Activated CD4-positive, alpha-beta T cell treated with anti-CD3 and anti-CD28 coated beads, Interleukin-2, amount 50 U/mL, for 24 hours (primary cell): ENCODE measurements at places on chromosomes 13 and 19.

DNA sequence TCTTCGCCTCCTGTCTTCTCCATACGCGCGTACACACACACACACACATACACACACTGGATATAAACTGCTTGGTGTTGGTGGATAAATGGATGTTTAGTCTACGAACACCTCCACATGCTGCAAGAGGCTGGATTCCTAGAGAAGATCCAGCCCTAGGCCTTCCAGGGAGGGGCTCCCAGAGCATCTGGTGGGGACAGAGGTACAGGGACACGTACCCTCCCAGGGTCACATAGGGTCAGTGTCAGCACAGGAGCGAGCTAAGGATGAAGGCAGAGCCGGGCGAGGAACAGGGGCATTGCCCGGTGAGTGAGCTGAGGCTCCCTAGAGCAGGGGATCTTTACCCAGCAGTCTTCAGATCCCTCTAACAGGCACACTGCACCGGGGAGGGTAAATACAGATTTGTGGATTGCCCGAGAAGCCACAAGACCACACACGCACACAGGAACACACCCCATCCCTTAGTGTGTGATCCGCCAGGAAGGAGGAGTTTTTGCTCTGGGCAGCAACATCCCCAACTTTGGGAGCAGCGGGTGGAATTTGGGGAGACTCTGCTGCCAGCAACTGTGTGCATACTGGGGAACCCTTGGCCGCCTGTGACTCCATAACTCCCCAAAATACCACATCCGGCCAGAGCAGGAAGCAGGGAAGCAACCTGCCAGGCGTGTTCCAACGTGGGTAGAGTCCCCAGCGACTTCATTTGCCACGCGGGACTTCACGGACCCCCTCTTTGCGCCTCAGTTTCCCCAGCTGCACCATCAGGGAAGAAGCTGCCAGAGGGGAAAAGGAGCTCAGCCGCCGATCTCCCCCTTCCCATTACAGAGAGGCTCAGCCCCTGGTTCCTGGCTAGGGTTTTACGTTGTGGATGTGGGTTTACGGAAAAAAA, 5.8 kb upstream of the TLE2 start:
- DNase-seq: peak; percentile 40

DNA sequence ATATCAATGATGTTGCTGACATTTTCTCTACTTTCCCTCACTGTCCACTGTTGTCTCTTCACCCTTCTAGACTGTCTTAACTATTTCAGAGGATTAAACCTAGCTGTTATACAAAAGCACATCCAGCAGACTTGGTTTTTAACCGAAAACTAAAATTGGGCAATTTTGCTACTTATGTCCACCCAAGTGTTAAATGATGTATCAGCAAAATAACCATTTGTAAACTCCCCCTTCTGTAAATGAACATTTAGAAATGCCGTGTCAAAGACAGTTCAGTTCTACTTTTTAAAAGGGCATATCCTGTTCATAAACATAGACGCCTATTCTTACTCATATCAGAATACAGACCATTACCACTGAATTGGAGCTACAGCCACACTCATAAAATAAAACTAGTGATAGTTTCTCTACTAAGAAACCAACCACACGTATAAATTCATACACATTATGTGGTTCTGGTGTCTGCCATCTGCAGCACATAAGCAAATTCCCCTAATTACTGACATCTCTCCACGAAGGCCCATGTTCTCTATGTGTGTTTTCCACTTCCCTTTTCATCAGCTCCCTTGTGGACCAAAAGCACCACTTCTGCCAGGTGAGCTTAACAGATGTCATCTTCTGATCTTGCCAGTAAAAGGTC, 1091.8 kb downstream of the PCDH9 start:
- DNase-seq: no peak

GRCh38 chr13:47110141-47110540, 213.3 kb upstream of the HTR2A start:
- no peak for DNase-seq

GRCh38 chr13:88707646-88708045, 1036.5 kb downstream of the SLITRK5 start:
- no peak for DNase-seq

GRCh38 chr13:44304433-44304725, 69.2 kb upstream of the SERP2 start:
- no peak for DNase-seq

DNA sequence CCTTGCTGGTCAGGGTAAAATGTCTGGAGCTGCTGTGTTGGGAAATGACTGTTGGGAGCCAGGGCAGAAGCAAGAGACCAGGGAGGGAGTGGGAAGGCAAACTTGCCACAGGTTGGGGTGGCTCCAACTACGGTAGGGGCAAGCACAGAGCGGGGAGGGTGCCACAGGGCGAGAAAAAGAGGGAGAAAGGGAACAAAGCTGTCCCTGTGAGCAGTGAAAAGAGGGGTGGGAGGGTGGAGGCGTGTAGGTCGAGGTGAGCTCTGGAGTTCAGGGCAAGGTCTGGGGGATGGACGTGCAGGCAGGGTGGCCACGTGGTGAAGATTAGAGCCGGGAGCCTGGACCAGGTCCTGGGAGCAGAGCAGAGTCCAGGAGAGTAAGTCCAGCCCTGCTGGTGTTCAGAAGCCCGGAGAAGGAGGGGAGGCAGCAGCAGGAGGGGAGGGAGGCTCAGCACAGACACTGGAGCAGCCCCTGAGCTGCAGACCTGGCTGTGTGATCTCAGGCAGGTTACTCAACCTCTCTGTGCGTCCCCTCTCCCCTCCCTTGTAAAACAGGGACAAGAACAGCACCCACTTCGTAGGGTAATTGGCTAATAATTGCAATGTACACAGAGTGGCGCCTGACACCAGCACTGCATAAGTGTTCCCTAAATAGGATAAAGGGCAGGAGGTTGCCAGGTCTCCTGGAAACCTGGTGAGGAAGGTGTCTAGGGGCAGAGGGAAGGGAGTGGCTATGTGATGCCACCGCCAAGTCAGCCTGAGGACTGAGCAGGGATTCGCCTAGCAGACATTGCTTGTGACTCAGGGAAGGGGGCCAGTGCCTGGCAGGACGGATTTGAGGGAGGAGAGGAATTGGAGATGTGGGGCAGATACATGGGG, 3.2 kb upstream of the POLR2E start:
- no peak for DNase-seq

DNA sequence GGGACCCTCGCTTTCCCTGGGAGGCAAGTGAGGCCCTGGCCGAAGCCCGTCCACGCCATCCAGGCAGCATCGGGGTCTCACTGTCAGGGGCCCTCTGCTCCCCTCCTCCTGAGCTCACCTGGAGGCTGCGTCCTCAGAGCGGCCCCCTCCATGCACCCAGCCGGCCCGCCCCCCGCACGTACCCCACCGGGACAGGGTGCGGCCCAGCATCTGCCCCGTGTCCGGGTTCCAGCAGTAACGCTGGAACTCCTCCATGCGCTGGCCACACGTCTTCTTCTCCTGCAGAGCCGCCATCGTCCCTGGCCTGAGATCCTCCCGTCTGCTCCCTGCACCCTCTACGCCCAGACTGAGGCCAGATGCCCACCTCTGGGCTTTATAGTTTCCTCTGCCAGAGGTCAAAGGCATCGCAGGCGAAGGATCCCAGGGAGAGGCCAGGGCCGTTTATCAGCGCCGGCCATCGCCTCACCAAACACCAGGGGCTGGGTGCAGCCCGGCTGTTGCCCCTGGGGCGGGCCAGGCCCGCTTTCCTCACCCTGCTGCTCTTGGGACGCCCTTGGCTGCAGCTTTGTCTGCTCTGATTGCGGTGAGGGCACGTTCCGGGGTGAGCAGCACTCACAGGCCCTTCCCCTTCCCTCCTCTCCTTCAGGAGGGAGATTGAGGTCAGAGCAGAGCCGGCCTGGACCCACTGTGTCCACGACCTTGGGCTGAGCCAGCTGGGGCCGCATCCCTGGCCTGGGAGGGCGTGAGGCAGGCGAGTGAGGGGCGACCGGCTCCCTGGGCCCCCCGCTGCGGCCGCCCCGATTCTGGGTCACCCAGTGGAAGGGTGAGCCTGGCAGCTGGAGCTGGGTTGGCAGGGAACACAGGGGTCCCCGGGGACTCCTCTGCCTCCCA, at the start of gene ATP4B:
ATP4B (minus strand) TSS at position 348 of the 891 bp plus-strand sequence; CDS start at position 294, 54 bp downstream.
- no peak for DNase-seq

DNA sequence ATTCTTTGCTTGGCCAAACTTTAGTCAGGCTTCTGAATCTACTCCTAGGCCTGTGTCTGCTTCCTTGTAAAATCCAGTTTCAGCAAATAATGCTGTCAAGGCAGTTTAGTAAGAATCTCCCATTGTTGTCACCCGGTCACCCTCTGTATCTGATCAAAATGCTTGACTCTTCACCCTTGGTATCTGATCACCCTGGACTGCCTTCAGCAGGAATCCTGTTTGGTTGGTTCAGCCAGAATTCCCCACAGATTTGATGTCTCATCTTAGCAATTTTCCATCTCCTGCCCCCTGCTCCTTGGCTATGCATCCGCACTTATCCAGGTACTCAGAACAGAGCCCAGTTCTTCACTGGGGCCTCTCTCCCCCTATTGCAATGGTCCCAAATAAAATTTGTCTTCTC, 172.4 kb upstream of the UBL3 start:
- no peak for DNase-seq

DNA sequence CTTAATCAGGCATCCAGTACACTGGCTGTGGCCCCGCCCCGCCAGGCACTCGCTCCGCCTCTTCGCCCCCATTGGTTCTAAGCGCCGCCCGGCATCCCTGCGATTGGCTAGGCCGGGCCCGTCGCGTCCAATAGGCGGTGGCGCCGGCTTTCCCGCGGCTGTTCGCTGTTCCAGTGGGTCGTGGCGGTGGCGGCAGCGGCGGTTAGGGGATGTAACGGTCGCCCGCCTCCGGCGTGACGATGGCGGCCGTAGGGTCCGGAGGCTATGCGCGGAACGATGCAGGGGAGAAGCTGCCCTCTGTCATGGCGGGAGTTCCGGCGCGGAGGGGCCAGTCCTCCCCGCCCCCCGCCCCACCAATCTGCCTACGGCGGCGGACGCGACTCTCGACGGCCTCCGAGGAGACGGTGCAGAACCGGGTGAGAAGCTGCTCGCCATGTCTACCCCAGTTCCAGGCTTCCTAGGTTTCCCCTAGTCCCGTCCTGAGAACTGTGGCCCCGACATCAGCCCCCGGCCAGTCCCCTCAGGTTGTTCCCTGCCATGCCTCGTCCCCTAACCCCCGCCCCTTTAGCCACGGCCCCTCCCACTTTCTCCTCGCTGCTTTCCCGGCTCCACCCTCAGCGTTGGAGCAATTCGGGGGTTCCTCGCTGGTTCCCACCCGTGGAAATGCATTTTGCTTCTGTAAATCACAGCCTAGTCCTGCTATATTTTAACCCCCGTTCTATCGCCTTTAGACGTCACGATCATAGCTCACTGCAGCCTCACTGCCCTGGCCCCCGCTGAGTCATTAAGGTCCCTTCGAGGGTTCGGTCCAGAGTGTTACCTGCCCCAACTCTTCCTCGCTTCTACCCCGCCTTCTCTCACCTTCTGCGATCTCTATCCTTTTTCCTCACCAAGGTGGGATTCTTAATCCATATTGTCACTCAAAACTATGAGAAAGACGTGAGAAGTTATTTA, at the start of gene WDR62:
WDR62 (plus strand) TSS at position 165 of the 954 bp plus-strand sequence; CDS start at position 240, 75 bp downstream.
- DNase-seq: peak; percentile 93

- no peak for DNase-seq
Measured at GRCh38 chr13:24648983-24649687, 31.1 kb upstream of the ATP12A start.

- no peak for DNase-seq
Measured at GRCh38 chr13:63201493-63201892, 1785.8 kb upstream of the PCDH20 start.

DNA sequence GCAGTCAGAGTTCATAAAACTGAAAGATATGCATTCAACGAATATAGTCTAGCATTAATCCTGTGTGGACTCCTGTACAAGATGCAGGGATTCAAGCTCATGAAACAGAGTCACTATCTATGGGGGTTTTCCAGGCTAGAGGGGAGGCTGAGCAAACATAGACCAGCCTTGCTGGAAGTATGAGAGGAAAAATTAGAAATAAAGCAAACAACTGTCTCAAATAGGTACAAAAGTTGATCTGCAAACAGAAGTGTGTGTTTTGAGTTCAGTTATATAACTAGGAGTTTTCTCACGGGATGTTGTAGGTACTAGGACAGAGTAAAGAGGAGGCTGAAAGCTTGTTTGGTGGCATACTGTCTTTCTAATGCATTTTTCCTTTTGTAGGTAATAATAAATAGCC, 8.5 kb upstream of the LGALS14 start:
- no peak for DNase-seq

DNA sequence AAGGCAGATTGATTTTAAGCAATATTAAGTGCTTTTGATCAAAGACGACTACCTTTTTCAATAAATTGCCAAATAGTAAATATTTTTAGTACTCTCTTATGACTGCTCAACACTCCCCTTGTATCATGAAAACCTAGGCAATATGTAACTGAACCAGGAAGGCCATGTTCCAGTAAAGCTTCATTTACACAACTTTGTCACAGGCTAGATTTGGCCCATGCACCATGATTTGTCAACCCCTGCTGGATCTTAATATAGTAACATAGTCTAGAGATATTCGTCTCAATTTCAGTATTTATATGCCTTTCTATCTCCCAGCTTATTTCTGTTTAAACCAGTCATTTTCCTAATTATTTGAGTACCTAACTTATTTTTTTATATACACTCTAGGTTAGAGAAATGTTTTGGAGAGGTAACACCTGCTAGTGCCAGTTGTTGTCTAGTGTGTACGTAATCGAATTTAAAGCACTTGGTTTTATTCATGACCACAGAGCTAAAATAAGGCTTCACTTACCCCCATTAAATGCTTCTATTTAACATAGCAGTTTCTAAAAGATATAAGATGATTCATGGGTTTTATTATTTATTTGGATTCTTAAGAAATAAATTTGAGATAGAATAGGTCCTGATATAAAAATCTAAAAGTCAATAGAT, 21.0 kb downstream of the TPP2 start:
- DNase-seq: no peak

DNA sequence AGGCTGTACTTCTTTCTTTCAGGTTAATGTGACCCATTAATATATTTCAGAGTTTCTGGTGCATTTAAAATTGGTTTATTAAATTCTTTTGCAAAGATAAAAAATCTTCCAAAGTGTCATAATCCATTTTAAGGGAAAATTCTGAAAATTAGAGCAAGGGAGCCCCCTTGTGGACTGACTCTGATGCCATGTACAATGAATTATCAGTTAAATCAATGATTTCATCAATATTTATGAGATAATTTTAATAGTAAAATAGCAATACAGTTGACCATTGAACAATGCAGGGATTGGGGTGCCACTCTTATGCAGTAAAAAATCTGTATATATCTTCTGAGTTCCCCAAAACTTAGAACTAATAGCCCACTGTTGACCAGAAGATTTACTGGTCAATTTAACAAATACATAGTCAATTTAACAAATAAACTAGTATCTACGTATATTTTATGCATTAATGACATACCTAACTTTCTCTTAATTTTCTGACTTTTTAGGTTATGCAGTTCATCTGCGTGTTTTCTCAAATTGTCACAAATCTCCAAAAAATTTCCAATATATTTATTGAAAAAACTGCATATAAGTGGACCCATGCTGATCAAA, 479.1 kb upstream of the MIR17HG start:
- no peak for DNase-seq
